Activated CD4-positive, alpha-beta T cell treated with anti-CD3 and anti-CD28 coated beads, Interleukin-2, Interleukin-4, amounts not matched to agents 100 ng/mL and 50 ng/mL, durations not matched to agents 16 hours and 8 hours (primary cell): ENCODE measurements at places on chromosomes 1 and 21.
A peak's percentile ranks its signal among the peaks of the same experiment; 100 is the strongest.

- DNase-seq: no peak
Observed at GRCh38 chr1:94863297-94863911, 43.2 kb downstream of the SLC44A3 start.

DNA sequence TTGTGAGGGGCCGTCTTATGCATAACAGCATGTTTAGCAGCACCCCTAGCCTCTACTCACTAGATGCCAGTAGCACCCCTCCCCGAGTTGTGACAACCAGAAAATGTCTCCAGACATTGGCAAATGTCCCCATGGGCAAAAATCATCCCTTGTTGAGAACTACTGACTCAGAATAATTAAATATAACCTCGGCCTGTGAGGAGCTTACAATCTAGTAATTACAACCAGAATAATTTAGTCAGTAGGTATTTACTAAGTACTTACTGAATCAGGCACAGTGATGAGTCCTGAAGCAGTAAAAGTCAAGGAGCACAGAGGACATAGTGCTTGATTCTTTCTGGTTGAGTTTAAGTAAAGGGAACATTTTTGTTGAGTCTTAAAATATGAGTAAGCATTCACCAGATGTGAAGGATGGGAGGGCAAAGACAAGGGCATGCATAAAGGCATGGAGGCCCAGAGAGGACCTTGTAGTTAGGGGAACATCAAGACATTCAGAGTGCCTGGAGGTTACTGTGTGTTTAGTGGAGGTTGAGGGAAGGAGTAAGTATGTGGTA, 44.1 kb upstream of the KCNQ4 start:
- no peak for DNase-seq

DNA sequence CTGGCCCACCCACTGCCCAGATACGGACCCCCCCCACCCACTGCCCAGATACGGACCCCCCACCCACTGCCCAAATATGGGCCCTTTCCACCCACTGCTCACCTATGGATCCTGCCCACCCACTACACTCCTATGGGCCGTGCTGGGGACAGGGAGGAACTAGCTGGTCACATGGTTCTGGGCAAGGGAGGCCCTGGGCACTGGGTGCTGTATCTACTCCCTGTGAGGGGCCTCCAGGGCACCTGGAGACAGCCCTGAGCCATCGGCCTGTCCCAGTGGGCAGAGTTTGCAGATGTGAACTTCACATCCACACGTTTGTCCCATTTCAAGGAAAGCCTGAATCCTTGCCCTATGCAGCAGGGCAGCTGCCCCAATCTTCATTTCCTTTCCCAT, 71.4 kb upstream of the COL6A1 start:
- DNase-seq: no peak

GRCh38 chr1:50424045-50424883, 1.0 kb upstream of the DMRTA2 start:
- peak; percentile 17 for DNase-seq

DNA sequence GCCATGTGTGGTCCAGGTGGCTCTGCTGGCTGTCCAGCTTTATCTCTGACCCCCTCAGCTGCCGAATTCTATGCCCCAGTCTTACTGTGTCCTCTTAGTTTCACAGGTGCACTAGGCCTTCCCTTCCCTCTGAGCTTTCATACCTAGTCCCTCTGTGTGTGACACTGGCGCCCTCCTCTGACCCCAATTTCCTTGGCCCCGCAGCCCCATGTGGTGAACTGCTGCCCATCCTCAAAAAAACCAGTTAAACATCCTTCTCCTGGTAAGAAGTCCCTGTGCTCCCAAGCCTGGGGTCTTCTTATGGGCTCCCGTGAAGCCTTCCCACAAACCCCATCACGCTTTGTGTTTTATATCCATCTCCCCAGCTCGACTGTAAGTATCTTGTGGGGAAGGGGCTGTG, 93.9 kb upstream of the TSPAN2 start:
- no peak for DNase-seq

DNA sequence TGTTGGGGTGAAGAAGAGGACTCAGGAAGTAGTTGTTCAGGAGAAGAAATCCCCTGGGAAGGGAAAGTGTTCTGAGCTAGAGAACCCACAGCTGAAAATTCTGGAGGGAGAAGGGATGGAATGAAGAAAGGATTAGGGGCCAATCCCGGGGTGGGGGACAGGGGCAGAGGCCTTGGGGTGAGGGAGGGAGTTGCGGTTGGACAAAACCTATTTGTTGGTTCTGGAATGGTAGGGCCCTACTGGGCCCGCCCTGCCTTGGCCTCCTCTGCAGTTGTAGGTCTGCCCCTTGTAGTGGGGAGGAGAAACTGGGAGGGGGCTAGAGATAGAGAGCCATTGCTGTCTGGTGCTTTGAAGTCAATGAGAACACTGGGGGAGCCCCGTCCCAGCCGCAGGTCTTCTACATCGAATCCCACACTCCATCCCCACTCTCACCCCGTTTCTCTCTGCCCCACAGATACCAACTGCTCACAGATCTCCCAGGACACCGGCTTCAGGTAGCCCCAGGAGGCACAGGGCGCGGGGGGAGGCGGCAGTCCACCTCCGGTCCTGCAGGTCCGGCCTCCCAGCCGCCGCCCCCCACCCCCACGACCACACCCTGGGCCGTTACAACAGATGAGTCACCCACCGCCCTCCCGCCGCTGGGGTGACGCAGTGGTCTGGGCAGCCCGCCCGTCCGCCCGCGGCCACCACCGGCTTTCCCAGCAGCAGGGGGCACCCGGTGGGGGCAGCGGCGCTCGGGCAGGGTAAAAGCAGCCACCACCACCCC, 1.1 kb downstream of the TAGLN2 start:
- peak; percentile 63 for DNase-seq

GRCh38 chr1:224168859-224169380, 14.1 kb upstream of the DEGS1 start:
- DNase-seq: peak; percentile 91

GRCh38 chr1:111615870-111616715, 3.5 kb upstream of the RAP1A start:
- DNase-seq: peak; percentile 87

DNA sequence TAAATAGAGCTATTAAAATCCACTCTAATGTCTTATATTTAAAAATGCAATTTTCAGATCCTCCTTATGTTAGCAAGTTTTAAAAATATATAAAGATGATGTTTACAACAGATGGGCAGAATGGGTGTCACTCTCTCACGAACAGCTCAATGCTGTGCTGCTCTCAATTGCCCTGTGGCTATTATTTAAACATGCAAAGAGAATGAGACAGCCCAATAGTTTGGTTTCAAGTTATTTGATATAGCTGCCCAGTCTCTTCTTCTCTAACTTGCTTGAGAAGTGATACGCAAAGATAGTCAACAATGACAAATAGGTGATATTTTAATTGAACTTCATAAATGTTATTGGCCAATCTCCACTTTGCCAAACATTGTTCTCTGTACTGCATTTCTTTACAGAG, 199.3 kb upstream of the GREM2 start:
- DNase-seq: no peak

GRCh38 chr1:2311184-2312032, 79.9 kb downstream of the MORN1 start:
- DNase-seq: peak; percentile 24

GRCh38 chr1:59188413-59189213, 108.3 kb upstream of the FGGY start:
- DNase-seq: no peak

GRCh38 chr1:65992165-65992821, 199.6 kb downstream of the PDE4B start:
- DNase-seq: no peak

DNA sequence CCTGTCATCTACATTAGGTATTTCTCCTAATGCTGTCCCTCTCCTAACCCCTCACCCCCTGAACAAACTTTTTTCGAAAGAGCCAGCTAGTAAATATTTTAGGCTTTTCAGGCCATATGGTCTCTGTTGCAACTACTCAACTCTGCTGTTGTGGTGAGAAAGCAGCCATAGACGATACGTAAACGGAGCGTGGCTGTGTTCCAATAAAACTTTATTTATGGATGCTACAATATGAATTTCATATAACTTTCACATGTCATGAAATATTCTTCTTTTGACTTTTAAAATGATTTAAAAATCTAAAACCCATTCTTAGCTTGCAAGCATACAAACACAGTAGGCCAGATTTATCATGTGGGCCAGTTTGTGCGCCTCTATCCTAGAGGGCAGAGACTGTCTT, 11.2 kb upstream of the RPS6KA1 start:
- no peak for DNase-seq

DNA sequence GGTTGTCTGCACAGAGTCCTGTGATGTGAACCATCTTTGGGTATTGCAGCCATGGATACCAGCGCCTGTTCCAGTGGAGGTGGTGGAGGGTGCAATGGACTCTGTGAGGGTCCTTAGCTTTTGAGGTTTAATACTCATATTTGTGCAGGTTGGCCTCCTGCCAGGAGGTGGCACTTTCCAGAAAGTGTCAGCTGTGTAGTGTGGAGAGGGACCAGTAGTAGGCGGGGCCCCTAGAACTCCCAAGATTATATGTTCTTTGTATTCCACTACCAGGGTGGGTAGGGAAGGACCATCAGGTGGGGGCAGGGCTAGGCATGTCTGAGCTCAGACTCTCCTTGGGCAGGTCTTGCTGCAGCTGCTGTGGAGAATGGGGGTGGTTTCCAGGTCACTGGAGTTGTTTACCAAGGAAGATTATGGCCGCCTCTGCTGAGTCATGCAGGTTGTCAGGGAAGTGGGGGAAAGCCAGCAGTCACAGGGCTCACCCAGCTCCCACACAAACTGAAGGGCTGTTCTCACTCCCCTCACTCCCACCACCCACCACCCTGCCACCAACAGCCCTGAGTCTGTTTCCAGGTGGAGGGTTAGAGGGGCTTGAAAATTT, 31.2 kb upstream of the ZNF678 start:
- no peak for DNase-seq

DNA sequence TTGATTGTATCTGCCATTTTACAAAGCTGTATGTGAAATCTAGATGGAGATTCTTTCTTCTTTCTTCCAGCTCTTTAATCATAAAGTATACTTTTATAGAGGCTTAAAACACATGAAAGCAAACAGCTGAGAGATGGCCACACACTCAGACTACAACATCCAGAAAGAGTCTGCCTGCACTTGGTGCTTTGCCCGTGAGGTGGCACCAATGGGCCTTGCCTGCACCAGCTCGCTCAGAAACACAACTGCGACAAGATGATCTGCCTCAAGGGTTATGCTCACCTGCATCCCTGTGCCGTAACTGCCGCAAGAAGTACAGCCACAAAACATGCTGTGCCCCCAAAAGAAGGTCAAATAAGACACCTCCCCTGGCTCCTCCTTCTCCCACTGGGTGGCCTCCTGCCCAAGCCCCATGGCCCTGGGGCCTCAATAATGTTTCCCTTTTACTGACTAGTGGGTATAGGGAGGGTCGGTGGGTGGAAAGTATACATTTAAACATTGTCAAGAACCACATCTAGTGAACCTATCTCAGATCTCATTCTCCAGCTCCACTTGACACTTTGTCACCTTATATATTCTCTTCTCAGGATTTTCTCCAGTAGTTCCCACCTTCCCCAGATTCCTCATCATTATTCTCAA, 66.7 kb upstream of the ANGPTL3 start:
- no peak for DNase-seq

GRCh38 chr1:203331224-203331623, 19.7 kb downstream of the FMOD start:
- DNase-seq: no peak

DNA sequence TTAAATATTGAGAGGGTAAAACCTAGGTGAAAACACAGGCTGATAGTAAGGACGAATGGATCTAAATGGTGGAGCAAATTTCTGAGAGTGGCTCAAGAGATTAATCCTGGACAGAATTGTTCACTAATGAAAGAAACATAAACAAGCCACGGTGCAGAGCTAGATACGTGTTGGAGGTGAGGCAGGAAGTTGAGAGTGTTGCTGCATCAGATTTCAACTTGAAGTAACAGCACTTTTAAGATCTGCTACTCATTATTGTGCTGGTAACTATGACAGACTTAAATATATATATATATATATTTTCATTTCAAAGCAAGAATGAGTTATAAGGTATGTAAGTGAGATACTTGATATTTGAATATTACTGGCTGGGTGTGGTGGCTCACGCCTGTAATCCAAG, 64.9 kb downstream of the PTGS2 start:
- no peak for DNase-seq

GRCh38 chr1:195745189-195746010, 862.8 kb downstream of the KCNT2 start:
- DNase-seq: no peak

GRCh38 chr1:227559499-227559898, 3.9 kb upstream of the ZNF678 start:
- no peak for DNase-seq

- DNase-seq: peak; percentile 35
Observed at GRCh38 chr1:239308701-239309333, 77.6 kb upstream of the CHRM3 start.

DNA sequence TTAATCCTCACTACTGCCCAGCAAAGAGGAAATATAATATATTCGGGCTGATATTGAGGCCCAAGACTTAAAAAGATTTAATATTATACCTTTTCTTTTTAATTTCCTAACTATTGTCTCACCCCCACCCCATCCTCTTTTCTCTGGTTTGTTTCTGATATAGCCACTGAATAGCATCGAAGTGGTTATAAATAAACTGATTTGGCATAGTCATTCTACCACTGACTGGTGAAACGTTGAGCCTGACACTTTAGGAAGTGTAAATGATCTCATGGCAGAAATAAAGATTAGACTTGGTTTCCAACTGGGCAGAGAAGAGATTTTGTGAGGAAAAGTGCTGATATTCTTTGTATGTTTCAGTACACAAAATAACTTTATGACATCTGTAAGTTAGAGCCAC, 39.3 kb downstream of the DTL start:
- DNase-seq: no peak

DNA sequence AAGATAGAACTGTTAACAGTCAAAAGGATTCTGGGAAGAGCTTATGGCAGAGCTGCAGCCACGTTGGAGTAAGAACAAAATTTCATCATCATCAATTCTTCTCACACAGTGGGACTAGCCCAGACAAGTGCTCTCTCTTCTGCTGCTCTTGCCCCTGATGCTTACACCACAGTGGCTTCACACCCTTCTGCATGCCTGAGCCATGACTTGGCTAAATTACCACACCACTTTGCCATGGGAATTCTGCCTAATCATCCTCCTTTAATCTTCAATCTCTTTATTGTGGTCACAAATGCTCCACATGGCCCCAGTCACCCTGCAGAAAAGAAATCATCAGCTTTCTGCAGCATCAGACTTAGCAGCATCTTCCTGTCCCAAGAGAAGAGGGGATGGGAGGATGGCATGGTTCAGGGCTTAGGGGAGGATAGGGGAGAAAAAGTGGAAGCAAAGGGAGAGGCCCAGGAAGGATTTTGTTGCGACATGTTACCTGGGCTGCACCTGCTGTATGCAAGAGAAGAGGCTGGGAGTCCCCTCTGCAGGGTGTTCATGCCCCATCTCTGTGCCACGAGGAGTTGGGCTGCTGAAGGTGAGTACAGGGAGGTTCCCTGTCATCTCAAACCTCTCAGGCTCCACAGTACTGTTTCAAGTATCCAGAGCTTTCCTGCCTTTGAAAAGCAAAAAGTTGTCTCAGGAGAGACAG, 9.0 kb upstream of the RPTN start:
- no peak for DNase-seq
